Astrocyte of the spinal cord (primary cell): ENCODE measurements at places on chromosomes 13 and 19.

GRCh38 chr13:79614250-79614918 lies 133.4 kb downstream of the NDFIP2 start:
- DNase-seq: no peak

DNA sequence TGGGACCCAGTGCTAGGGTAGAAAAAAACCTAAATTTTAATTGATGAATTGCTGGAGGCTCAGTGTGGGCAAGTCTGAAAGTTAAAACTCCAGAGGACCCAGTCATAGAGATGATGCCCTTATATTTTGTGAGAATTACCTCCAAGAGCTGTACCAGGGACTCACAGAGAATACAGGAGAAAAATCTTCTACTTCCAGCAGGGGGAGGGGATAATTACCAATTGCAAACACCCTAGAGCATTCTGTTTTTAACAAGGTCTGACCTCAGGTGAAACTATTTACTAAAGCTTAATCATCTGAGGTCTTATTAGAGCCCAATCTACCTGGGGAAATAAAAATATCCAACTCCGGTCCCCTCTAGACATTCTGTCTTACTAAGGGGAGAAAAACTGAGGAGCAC lies 994.7 kb upstream of the MIR17HG start:
- no peak for DNase-seq

DNA sequence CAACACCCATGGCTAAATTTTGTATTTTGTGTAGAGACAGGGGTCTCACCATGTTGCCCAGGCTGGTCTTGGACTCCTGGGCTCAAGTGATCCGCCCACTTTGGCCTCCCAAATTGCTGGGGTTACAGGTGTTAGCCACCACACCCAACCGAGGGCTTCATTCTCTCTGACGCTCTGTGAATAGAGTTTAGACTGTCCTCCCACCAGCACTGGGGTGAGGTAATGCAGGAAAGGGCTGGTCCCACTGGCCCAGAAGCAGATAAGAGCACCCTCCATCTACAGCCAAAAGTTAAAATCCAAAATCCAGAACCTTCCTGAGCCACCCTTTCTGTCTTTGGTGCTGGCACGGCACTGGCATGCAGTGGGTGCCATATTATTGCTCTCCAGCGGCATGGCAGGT lies 31.8 kb upstream of the HOMER3 start:
- no peak for DNase-seq

- DNase-seq: peak; percentile 38
These were observed 1.3 kb downstream of the BICRA start for GRCh38 chr19:47609906-47610894.

DNA sequence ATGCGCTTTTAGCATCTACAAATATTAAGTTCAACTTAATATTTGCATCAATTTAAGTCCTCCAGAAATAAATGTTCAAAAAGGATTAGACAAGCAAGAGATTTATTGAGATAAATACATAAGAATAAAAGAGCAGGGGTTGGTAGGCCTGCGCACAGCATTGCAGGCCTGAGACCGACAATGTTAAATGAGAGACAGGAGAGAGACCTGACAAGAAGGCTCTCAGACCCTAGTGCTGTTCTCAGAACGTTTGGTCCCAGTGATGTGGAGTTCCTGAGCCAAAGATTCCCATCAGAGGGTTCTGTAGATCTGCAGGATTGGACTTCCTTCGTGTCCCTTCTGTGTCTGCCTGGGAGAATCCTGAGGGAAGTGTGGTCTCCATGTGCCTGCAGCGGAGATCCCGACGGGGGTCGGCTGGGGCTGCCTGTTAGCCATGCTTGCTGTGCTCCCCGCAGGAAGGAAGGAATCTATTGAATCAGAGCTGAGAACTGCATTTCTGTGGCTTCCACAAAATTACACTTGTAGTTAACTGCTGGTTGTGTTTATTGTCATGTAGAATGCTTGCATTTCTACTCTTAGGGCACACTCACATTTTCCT lies 369.9 kb upstream of the SLC10A2 start:
- DNase-seq: no peak

- DNase-seq: peak; percentile 86
These were observed 93.9 kb downstream of the STARD13 start for GRCh38 chr13:33191425-33192210.

DNA sequence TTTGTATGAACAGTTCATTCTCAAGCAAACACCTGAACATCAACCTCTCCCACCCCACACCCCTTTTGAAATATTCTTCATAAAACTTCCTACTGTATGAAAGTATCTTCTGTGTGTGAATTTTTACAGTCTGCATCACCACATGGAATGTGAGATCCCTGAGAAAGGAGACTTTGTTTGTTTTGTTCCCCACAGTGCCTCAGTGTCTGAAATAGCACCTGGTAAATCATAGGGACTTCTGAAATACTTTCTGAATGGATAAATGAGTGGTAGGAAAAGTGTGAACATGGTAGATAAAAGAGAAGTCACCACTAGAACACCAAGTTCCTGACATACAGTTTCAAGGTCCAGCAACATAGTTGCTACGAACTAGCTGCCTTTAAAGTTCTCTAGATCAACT lies 1071.2 kb downstream of the EFNB2 start:
- DNase-seq: peak; percentile 53

- no peak for DNase-seq
These were observed 13.8 kb upstream of the NPAS1 start for GRCh38 chr19:47005873-47006272.

DNA sequence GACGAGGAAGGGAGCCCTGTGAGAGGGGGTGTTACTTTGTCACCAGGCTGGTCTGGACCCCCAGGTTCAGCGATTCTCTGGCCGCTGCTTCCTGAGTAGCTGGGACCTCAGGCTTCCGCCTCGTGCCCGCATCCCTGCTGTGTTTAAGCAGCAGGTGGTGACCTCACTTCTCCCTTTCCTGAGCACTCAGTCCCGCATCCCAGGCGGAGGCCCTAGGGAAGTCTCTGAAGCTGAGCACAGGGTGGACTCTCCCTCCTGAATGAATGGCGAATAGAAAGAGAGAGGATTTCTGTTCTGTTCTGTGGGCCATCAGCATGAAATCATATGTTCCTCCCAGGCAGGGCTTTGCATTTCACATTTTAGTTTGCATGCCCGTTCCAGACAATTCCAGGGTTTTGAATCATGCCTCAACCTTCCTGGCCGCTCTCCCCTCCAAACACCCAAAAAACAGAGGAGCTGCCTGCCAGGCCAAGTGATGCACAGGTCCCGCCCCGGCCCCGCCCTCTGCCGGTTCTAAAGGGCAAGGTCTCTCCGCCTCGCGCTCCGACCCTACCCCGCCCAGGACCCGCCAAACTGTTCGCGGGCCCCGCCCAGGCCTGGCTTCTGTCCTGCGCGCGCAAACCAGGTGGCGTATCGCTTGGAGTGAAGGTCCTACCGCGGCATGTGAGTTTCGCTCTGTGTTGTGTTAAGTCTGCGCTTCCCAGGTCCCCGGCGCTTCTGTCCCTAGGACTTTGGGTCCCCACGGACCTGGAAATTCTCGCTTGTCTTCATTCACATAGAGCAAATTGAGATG lies 35.1 kb upstream of the ZNF808 start:
- no peak for DNase-seq

- no peak for DNase-seq
These were observed 4.3 kb downstream of the RGCC start for GRCh38 chr13:41461527-41462139.

GRCh38 chr13:59363313-59363712 lies 800.4 kb downstream of the DIAPH3 start:
- DNase-seq: no peak

DNA sequence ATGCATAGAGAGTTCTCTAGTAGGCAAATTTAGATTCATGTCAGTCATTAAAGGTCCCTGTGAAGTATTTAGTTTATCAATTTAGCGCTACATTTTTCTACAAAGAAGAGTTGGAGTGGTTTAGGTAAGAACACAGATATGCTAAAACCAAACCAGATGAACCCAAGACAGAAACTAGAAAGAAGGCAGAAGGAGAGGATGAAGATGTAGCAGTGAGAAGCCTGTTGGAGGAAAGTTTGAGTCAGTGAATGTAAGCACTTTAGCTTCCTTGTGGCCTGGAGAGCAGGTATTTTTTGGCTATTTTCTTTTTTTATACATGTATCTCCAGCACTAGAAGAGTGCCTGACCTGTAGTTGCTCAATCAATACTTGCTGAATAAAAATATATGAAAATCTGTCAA lies 223.7 kb downstream of the KCNRG start:
- DNase-seq: no peak
